ENCODE measurements at places on chromosomes 11 and 22. TPM values are rescaled to one million over a fixed set of nuclear protein-coding genes. Genes with fewer than 3 reads are reported as not detected.

- no peak overlapping the region for H3K27ac ChIP-seq
- no peaks in the 10 kb centered on the region for H3K27me3 ChIP-seq
- H3K4me3 ChIP-seq = no peak overlapping the region
- no peaks in the 10 kb centered on the region for H3K36me3 ChIP-seq
Observed at GRCh38 chr11:37230865-37231264, 632.8 kb upstream of the RAG2 start.

DNA sequence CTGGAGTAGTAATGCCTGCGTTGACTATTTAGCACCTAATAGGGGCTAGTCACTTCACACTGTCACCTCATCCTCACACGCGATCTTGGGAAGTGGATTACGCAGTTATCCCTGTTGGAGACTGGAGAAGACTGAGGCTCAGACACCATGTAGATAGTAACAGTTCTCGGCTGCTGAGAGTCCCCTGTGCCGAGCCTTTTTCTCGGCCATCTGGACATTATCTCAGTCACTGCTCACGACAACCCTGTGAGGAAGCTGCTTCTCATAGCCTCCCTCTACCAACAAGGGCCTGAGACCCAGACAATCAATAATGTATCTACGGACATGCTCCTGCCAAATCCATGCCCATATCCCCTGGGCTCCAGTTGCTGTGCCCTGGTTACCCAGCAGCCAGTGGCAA is 25.9 kb downstream of the SCUBE1 start:
- H3K4me1 ChIP-seq = no peaks in the 10 kb centered on the region
- H3K27me3 ChIP-seq = no peaks in the 10 kb centered on the region
- no peak overlapping the region for H3K4me3 ChIP-seq

DNA sequence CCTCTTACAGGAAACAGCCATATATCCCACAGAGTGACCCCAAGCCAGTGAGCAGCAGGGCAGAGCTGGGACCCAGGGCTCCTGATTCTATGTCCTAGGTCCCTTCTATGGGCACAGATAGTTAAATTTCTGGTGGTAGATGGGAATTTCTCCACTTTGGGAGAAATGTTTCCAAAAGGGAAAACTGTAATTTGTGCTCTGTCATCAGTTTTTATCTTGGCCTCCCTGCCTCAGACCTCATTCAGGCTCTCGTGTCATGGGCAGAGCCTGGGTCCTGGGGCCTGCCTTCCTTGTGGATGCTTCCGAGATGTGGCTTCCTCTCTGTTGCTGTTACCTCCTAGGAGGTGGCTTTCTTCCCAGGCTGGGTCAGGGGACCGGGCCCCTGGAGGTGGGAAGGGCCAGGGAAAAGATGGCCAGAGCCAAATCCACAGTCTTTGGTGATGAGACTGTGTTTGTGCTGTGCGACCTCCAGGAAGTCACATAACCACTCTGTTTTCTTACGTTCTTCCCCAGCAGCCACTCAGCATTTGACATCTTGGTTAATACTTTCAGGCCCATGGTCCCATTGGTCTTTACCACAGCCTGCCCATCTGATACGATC is 8.6 kb downstream of the LRRC32 start:
- DNase-seq = no peak
- no peak overlapping the region for H3K4me3 ChIP-seq
- H3K4me1 ChIP-seq = no peaks in the 10 kb centered on the region
- H3K27ac ChIP-seq = no peak overlapping the region
- no peaks in the 10 kb centered on the region for H3K36me3 ChIP-seq
- no peaks in the 10 kb centered on the region for H3K27me3 ChIP-seq

DNA sequence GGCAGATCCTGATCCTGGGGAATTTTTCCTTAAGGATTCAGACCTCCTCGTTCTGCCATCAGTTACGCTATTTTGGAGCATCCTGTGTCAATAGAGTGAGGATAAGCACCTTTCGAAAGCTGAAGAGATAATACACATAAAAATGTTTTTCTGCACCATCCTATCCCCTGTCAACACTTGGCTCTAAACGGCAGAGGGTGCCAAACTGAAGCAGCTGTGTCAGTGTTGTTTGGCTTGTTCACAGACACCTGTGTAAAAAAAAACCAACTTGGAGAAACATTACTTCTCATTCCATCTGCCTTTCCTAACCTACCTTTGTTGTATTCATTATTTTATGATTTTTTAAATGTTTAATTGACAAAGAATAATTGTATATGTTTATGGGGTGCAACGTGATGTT is 417.0 kb upstream of the DDI1 start:
- no peak for DNase-seq
- H3K27ac ChIP-seq = no peak overlapping the region
- no peaks in the 10 kb centered on the region for H3K36me3 ChIP-seq
- no peaks in the 10 kb centered on the region for H3K27me3 ChIP-seq

DNA sequence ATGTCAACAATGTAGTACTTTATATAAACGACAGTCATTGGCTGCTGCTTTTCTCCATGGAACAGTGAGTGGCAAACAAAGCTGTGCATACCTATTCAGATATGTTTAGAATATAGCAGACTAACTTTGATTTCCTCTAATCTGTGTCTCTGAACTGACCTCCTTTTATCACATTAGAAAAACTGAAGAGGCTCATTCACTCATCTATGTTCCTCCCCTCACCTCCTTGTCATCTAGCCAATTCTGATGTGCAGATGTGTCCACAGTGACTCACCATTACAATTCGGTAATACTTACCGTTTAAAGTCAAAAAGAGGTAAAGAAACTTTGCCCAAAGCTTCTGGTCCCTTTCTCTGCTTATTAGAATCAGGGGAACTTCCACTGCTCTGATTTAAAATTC is 51.5 kb upstream of the RPS13 start:
- H3K27ac ChIP-seq = no peak overlapping the region
- no peaks in the 10 kb centered on the region for H3K4me1 ChIP-seq
- no peak for DNase-seq
- peaks cover 2% of the 10 kb centered on the region for H3K36me3 ChIP-seq
- no peak overlapping the region for H3K4me3 ChIP-seq

DNA sequence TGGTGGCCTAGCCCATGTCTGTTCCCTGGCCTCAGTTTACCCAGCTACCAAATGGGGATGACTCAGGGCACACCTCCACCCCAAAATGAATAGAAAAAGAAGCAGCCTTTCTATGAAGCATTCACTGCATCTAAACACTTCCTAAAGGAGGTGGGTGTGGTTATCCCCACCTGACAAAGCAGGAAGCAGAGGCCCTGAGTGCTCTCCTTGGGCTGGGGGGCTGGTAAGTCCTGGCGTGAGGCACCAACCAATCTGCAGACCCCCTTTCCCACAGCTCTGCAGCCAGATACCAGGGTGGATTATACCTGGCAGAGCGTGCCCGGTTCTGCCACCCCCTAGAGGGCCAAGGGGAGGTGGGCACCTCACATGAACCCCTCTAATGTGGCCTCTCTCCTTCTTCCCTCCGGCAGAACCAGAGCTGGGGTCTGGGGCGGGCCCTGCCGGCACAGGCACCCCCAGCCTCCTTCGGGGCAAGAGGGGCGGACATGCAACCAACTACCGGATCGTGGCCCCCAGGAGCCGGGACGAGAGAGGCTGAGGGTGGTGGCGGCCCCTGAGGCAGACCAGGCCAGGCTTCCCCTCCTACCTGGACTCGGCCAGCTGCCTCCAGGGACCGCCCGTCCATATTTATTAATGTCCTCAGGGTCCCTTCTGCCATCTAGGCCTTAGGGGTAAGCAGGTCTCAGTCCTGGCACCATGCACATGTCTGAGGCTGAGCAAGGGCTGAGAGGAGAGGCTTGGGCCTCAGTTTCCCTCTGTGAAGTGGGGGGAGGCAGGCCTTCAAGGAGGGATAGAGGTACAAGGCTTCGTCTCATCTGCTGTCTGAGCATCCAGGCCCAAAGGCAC is 9.2 kb downstream of the RHBDD3 start:
- no peaks in the 10 kb centered on the region for H3K4me1 ChIP-seq
- DNase-seq = no peak
- no peak overlapping the region for H3K27ac ChIP-seq
- no peak overlapping the region for H3K4me3 ChIP-seq

BCO2 gene
- total RNA-seq = 0.82 TPM

OR4D9 gene
- total RNA-seq = not detected

Measured in H1 (cell line).